DMS79 treated with DMSO at 0.1 percent for 48 hours (cell line): ENCODE measurements at places on chromosomes 5 and 9.

GRCh38 chr5:96459313-96460121 is 26.5 kb upstream of the PCSK1 start:
- peak; percentile 47 for DNase-seq

DNA sequence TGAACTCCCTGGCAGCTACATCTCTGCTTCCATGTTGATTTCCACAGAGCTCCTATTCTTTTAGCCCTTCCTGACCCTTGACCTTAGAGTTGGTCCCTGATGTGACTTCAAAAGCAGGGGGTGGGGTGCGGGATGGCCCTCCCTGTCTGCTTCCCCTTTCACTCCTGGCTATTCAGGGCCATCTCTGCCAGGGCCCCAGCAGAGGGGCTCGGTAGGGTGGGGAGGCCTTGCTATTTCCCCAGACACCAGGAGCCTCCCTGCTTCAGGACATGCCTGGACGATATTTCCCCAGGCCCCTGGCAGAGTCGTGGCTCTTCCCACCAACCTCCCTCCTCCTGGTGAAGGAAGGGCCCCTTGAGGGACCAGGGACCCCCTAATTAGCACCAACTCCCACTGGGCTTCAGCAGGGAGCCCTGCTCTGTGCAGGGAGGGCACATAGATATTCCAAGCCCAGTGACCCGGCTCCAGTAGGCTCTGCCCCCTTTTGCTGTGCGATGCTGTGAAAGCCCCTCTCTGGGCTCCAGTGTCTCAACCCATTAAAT is 17.3 kb downstream of the CORO2A start:
- DNase-seq: no peak

GRCh38 chr5:146345578-146346366 is 7.1 kb downstream of the POU4F3 start:
- no peak for DNase-seq

DNA sequence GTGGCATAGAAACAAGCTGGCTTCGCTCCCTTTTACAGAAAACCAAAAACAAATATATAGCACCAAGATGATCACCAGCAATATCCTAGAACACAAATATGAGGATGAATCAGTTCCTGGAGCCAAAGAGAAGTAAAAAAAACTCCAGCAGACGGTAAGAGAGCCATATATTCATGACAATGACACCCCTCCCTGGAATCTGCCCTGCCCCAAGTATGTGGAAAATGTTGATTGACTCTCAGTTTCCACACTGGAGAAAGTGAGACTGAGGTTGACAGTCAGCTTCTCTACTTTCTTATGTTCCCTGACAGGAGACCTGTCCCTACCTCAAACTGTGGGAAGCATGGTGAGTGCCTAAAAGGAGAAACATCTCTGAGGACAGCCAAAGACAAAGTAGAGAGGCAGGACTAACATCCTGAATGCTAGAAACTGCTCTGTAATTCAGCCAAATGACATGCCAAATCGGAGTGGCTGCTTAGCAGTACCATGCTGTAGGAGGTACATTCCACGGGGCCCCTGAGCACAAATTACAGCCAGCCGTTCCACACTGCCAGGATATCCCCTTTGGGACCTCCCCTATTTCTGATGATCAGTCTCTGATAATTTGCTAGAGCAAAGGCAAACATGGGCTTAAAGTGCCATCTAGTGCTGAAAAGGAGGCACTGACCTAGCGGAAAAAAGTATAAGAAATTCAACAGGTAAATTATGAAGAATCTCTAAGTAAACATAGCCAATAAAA is 424.0 kb upstream of the RGMB start:
- DNase-seq: no peak

DNA sequence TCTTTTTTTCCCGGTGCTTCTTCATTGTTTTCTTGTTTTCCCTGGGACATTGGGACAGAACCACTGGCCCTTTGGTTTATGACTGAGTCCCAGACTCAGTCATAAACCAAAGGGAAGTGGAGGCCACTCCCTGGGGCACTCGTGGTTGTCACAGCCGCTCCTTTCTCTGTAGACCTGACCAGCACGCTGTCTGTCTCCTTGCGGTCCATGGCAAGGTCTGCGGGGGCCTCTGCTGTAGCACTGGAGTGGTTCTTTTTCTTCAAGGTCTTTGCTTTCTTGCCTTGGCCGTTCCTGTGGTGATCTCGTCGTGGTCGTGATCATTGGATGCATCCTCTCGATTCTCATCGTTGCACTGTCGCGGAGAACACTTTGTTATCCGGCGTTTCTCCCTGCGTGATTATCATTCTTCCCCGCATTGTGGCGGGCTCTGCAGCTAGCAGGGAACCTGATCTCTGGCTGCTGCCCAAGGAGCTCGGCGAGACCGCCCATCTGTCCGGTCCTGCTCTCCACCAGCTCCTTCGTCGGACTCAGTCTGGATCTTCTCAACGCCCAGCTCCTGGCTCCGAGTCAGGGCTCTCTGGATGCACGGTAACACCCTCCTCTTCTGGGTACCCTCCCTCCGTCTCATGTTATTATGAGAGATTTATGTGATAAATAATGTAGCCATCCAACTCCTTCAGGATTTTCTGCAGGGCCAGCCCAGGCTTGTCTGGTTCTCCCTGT is 43.5 kb upstream of the MPDZ start:
- no peak for DNase-seq

DNA sequence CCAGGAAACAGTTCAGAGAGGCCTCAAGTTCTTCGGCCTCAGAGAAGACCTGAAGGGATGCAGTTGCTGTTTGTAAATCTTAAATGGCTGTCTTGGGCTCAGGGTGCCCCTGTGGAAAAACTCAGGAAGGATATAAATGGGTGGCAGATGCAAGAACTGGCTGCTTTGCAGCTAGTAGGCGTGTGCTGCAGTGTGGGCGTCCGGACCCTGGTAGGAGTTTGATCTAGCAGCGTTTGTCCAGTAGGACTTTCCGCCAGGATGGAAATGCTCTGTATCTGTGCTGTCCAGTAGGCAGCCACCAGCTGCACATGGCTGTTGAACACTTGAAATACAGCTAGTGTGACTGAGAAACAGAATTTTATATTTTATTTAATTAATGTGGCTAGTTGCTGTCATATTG is 7.7 kb downstream of the CDX1 start:
- DNase-seq: no peak

DNA sequence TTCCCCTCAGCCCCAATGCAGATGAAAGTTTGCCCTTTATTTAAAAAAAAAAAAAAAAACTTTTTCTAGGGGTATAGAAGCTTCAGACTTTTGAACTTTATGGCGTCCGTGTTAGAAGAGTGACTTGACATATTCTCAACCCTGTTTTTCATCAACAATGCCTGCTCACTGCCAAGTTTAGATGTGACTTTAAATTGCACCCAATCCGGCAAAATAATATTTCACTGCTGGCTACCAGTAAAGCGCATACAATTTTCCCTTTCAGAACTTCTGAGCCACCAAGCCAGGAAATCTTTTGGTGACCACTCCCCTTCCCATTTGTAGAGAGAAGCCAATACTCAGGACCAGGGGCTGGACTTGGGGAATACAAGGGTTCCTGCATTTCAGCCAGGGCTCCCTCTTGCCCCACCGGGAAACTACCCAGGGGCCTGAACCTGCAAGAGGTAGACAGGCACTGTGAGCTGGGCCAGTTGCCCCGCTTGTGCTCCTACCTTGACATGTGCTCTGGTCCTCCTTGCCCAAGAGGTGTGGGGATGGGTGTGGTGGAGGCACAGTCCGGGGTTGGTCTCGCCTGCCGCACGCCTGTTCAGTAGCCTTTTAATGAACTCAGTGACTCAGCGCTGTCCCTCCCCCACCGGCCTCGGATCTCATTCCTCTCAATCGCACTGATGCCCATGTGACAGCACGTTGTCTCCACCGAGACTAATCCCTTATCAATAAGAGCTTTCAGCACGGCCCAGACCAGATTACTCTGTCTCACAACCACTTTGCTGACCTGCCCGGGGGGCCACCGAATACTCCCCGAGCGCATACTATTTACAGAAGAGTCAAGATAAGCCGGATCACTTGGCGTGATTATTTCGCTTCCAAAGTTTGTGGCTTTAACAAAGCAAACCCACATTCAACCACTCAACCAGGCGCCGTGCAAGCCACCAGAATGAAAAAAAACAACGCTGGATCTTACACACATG is 226.4 kb downstream of the DCP2 start:
- no peak for DNase-seq

- DNase-seq: peak; percentile 1
Measured at GRCh38 chr5:178589180-178590140, 733 bp downstream of the COL23A1 start.

DNA sequence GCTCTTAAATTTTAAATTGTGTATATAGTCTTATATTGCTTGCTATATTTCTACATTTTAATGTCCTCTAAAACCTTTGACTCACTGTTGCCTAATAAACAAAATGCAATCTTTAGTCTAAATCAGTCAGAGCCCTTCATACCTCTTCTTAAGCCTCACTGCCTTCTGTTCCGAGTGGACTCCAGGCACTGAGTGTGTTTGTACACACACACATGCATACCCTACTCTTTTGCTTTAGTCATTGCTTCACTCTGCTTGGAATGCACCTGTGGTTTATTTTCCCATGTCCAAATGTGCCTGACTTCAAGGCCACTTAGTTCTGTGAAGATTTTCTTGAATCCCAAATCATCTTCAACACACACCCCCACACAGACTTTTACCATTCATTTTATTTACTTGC is 60.9 kb downstream of the SLC12A2 start:
- no peak for DNase-seq

DNA sequence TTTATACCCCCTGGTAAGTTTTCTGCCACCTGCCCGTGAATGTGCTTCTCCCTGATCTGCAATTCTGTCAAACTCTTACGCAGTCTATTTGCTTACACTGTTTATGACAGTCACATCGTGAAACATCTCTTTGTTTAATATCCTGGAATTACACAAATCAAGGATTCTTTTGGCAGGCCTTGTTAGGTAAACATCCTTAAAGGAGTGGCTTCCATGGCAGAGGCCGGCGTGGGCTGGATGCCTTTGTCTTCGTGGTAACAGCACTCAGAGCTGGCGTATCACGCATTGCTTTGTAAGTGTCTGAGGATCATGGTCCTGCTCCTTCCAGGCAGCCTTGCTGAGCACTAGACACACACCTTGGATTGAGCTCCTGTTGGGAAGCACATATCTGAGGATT is 145.7 kb downstream of the IRX1 start:
- no peak for DNase-seq

- no peak for DNase-seq
Measured at GRCh38 chr5:143516249-143516648, 112.8 kb upstream of the NR3C1 start.

GRCh38 chr9:38083858-38084555 is 15.0 kb upstream of the SHB start:
- DNase-seq: no peak

- DNase-seq: no peak
Measured at GRCh38 chr5:149802008-149802680, 72.0 kb downstream of the PPARGC1B start.

DNA sequence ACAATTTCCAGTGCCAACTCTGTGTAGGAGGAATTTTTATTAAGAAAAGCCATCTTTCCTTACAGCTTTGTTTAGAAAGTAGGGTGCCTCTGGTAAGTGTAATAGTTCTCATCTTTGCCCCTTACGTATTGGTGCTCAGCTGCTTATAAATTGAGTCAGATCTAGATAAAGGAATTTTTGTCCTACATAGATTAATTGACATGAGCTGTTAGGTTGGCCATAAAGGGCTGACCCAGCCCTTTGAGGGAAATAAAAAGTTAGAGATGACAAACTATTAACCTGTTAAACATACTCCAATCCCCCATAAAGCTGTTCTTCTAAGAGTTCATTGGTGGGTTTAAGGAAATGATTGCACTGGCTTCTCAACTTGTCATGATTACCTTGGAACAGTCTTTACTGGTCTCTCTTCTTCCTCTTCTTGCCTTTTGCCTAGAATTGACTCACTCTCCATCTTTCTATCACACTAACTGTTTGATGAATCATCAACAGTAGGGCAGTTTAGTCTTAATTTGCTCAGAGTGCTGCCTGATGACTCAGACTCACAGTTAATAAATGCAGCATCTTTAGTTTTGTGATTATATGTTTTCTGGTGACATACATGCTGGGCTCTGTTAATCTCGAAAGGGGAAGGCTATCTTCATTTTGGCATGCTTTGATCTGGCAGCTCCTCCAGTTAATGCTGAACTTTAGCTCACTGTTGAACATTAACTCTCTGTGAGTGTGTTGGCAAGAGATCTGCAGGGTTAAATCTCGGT is 51.7 kb downstream of the ARHGAP26 start:
- DNase-seq: no peak

DNA sequence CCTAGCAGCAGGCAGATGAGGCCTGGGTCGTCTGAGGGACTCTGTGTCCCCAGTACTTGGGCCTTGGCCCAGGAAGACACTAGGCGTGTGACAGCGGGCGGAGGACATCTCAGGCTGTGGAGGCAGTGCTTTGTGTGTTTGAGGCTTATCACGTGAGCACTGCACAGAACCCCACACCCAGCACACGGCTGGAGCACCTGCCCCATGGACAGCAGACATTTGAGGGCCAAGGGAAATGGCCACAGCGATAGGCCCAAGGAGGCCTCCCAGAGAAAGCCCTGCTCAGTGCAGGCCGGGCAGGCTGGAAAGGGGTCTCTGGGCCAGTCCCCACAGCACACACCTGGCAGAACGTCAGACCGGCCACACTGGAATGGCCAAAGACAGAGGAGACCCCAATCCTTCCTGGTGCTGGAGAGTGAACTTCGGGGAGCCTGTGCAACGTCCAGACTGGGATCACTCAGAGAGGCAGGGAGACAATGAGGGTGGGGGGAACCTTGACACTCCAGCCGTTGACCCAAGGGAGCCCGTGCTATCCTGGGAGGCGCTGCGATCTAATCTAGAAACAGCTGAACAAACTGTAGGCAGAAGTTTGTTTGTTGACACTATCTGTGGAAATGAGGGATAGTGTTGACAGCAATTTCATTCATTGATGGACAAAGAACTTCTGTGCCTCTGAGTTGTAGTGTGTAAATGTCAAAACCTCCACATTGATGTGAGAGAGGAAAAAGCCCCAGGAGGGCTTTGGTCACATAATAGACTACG is 19.6 kb upstream of the FLT4 start:
- no peak for DNase-seq

DNA sequence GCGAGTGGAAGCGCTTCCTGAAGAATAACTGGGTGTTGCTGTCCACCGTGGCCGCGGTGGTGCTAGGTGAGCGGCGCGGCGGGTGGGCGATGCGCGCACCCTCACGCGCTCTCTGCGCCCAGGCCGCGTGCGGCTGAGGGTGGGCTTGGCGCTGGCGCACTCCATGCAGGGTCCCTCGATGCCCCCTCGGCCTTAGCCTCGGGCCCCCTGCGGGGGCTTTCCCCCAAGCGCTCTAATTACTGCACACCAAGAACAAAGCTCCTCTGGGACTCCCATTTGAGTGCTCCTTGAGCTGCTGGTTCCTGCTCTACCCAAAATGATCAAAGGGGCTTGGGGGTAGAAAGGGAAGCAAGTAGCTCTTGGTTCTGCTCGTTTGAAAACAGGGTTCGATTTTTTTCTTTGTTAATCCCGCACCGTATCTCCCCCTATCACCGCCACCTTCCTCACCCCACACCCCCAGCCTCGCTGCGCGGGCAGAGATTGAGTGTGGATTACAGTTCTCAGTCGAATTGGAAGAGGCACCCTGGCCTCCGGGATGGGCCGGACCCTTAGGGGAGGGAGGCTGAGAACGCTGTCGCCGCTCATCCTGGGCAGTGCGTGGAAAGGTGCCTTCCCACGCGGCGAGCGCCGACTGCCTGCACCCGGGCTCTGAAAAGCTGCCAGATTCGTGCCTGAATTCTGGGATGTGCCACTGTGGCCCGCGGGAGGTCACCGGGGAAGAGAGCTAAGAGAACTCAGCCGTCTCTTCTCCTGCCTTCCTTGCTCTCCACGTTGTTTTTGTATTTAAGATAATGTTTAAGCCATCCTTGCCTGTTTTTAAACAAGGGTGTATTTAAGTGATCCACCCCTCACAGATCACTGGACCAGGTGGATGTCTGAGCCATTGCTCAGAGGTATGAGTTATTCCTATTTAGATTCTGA is 697 bp downstream of the SLC1A1 start:
- no peak for DNase-seq
